ENCODE measurements at places on chromosomes 12 and 14.

DNA sequence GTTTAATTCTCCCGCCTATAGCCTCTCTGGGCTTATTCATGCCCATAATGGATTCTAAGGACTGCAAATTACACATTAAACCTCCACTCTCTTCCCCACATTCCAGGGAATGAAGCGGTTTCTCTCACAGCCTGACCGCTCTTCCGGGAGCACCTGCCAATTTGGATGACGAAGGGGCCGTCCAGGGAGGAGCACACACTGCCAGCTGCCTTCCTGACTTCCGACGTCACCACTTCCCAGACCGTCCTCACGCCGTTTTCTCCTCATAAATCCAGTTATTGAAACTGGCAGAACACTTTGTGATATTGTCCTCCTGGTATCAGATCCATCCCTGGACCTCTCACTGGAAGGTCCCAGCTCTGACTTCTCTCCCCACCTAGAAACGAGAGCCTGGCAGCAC is 87.6 kb downstream of the GCH1 start:
- peak; percentile 61 for DNase-seq

- no peak for DNase-seq
These were observed 93.0 kb upstream of the MGAT4C start for GRCh38 chr12:86349196-86349595.

DNA sequence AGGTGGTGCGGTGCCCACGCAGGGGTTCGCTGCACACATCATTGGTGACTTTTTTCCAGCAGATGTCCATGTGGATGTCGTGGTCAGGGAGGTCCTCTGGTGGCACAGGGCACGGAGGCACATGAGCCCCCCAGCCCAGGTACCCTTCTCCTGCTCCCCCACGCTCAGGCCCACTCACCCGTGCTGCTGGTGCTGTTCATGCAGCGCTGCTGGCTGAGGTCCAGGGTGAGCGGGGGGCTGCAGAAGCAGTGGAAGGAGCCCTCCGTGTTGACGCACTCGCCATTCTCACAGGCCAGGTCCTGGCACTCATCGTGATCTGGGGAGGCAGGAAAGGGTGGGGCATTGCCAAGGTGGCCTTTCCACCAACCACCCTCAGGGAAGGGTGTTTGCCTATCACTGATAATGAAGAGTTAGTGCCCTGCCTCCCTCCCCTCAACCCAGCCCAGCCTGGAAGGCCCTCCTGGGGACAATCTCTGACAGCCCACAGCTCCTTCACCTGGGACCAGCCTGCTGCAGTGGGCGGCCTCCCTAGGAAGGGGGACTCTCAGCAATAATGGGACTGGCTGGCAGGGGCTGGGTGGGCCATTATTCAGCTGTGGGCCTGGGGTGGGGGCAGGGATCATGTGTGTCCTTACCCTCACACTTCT is 9.8 kb downstream of the ISCA2 start:
- DNase-seq = no peak

DNA sequence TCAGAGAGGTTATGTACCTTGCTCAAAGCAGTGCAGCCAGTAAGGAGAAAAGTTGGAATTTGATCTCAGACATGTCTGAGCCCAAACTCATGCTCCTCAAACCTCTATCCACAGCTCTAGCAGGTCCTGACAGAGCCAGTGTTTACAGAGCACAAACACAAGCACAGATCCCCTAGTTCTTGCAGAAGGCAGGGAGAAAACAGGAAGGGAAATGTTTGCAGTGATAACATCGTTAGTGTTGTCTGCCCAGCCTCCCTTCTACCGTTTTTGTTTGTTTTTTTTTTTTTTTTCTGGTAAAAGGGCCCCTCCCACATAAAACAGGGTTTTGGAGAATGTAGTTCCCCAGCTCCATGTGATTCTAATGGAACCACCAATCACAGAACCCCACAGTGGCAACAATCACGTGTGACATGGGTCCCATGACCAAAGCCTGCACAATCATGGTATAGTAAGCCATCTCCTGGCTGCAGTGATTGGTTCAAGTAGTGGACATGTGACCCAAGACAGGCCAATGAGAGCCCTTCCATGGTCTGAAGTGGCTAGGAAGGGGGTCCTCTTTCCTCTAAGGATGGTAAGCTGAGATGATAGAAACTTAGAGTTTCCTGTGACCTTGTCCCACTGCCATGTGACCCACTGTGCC is 513.4 kb downstream of the MED13L start:
- DNase-seq = no peak

GRCh38 chr14:63174760-63175191 is 29.5 kb upstream of the RHOJ start:
- DNase-seq = no peak

DNA sequence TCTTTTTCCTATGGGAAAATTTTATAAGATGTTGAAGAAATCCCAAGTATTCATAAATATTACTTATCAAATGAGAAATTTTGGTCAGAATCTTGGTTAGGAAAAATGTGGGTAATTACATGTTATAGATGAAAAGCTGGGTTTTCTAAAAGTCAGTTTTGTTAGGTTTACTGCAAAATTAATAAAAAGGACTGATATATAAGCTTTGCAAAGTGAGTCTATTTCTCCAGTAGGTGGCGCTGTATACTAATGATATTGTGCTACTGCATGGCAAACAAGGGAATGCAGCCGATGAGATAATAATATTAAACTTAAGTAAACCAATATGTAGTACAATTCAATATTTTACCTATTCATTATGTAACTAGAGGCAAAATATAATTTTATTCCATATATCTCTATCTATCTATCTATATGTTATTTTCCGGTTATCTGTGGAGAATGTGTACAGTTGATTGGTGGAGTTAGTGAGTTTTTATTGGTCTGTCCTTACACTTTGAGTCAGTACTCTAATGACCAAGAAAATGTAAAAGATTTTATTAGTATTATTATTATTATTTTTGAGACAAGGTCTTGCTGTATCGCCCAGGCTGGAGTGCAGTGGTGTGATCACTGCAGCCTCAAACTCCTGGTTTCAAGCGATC is 32.9 kb downstream of the MIPOL1 start:
- DNase-seq = no peak

GRCh38 chr12:117149431-117149830 is 40.8 kb downstream of the FBXO21 start:
- DNase-seq = no peak

- peak; percentile 66 for DNase-seq
These were observed 35.6 kb downstream of the KRT76 start for GRCh38 chr12:52741375-52742195.

- DNase-seq = no peak
These were observed 32.6 kb downstream of the PELI2 start for GRCh38 chr14:56150645-56151345.

GRCh38 chr12:9730591-9730990 is 2.3 kb downstream of the CLECL1 start:
- DNase-seq = no peak

DNA sequence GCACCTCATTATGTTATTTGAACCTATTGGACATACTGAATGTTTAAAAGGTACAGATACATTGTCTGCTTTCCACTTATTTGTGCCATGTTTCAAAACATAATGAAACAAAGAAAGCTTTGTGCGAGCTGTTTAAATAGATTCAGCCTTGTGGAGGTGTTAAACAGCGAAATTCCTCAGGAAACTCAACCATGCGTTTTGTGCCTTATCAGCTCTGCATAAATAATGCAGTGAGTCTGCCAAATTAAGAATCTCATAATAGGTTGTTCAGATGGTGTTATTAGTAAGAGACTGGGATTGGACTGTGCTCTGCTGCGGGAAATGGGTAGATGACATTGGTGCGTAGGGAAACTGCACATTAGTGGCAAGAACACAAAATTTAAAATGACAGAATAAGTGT is 163.7 kb upstream of the CLEC14A start:
- DNase-seq = no peak

GRCh38 chr12:54704202-54704601 is 56.0 kb upstream of the DCD start:
- no peak for DNase-seq

GRCh38 chr12:13471471-13471870 is 274.9 kb downstream of the EMP1 start:
- no peak for DNase-seq

GRCh38 chr12:124426594-124427555 is 132.0 kb downstream of the RFLNA start:
- DNase-seq = no peak
